KG1 (cell line): ENCODE measurements at places on chromosomes 6 and 20.

GRCh38 chr20:1171461-1172093, 13.2 kb downstream of the TMEM74B start:
- peak; percentile 17 for DNase-seq

DNA sequence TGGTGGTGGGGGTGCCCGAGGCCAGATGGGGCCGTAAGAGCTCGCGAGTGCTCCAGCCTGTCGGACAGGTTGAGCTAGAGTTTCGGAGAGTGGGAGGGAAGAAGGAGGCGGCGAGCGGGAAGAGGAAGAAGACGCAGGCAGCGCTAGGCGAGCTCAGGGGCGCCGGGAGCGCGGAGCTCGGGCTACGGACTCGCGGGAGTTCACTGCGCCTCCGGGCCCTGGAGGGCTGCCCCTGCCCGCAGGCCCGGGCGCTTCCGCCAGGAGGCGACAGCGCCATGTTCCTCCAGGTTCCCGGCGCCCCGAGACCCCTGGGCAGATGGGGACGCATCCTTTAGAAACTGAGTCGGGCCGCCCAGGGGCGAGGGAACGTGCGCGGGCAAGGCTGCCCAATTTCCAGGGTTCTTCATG, 984 bp downstream of the TFAP2C start:
- DNase-seq, result peak; percentile 12

DNA sequence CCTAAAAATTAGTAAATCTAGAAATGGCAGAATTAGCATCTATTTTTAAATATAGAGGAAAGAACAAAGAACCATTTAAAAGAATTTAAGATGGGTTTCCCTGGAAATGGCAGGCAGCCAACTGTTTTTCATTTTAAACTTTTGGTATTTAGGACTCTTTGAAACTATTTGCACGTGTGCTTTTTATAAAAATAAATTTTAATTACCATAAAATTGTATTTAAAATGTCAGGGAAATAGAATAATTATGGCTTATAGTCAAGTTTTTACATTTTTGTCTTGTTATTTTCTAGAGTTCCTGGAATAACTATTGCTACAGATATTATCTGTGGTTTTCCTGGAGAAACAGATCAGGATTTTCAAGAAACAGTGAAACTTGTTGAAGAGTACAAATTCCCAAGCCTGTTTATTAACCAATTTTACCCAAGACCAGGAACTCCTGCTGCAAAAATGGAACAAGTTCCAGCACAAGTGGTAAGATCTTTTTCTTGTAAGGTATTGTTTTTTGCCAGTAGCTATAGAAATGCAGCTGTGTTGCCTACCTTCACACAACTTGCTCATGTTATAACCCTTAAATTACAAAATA, 528.7 kb upstream of the SOX4 start:
- DNase-seq, result no peak

- DNase-seq, result no peak
These were observed 156.8 kb upstream of the SALL4 start for GRCh38 chr20:51959066-51959542.

DNA sequence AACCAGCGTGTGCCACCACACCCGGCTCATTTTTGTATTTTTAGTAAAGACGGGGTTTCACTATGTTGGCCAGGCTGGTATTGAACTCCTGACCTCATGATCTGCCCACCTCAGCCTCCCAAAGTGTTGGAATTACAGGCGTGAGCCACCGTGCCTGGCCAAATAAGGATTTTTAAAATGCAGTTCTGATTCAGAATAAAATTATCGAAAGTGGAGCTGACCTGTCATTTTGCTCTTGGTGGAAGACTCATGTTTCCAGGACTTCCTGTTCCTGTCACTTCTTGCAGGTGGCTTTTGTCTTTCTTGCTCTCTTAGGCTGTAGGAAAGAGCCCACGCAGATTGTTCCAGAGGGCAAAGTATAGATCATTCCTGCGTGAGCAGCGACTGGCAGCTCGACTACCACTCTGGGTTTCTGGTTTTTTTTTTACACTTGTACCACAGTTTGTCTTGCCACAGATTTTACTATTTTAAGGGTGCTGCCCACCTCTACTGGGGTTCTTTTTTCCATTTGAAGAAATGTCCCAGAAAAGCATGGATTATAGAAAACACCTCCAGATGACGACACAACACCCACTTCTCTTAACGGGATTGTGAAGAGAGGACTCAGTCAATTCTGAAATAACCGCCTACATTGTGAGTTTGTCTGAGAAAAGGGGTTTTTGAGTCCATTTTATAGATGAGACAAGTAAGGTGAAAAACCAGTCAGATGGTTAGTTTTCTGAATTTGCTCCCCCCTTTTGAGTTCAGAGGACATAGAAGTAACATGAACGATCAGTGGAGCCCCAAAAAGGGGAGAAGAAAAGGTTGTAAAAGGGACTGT, 7.5 kb downstream of the JARID2 start:
- DNase-seq, result no peak

- no peak for DNase-seq
These were observed 33.1 kb downstream of the FGD2 start for GRCh38 chr6:37038292-37039198.

DNA sequence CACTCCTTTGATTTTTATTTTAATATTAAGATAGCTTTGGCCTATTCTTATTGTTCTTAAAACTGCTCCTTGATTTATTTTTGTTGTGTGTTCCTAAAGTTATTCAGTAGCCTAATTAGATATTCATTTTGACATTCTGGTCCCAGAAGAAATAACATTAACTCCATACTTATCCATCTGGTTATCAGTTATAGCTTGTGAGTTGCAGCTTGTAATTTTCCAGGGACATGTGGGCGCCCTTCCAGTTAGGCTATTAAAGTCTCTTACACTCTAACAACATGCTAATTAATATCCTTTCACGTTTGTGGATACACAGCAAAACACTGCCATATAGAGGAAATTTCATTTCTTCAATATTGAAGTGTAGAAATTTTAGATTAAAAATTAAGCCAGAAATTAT, 987.5 kb downstream of the HACE1 start:
- DNase-seq, result no peak

DNA sequence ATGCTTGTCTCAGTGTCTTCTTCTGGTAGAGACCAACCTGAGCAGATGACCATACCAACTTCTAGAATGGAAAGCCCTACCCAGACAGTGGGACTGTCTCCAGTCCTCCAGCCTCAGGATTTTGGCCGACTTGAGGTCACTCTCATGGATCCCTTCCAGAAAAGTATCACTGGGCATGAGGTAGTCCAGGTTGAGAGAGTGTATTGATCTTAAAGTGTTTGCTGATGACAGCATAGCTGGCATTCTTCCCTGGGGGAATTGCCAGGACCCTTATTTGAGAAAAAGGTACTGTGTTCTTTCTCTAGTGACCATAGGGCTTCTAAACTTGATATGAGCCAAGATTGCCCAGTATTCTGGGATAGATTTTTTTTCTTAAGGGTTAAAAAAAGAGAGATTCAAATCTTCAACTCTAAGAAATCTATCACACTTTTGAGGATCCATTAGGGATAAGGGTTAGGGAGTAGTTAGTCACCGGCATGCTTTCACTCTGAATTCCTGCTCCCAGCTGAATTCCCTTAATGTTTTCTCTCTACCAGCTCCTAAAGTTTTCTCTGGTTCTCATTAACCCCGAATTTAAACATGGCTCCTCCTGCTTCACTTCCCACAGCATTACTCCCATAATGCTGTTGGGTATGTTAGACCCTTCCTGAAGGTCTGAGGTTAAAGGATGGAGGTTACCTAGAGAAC, 73.6 kb upstream of the FLRT3 start:
- no peak for DNase-seq

GRCh38 chr6:108665495-108666196, 104.9 kb downstream of the FOXO3 start:
- DNase-seq, result no peak

DNA sequence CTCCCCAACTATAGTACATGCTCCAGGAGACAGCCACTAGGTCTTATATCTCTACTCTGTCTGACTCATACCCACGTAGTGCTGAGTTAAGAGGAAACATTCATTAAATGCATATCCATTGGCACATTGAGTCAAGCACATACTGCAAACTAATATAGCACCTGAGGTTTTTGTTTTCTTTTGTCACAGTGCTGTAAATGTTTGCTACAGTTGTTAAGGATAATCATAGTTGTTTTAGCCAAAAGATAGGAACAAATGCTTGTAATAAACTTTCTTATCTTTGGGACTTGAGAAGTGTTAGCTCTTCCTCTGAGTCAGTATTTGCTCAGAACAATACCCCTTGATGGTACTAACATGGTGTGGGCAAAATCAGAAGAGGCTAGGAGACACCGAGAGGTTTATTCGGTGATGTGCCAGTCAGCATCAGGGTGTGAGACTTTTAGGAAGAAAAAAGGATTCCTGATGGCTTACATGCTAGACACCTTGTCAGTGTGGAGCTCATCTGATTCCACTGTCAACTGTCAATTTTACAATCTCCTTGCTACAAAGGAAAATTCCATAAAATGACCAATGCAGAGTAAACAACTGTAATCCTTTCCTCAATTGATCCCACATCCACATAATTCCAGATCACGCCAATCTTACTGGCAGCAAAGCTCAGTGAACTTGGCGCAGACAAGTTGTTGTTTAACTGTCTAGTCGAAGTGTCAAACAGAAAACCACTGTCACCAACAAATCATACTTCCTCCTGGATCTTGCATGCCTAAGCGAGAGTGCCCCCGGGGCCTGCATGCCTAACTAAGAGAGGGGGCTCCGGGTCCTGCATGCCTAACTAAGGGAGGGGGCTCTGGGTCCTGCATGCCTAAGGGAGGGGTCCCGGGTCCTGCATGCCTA, 36.1 kb downstream of the ELOVL2 start:
- no peak for DNase-seq

- DNase-seq, result no peak
These were observed 11.0 kb downstream of the SRC start for GRCh38 chr20:37356961-37357371.

DNA sequence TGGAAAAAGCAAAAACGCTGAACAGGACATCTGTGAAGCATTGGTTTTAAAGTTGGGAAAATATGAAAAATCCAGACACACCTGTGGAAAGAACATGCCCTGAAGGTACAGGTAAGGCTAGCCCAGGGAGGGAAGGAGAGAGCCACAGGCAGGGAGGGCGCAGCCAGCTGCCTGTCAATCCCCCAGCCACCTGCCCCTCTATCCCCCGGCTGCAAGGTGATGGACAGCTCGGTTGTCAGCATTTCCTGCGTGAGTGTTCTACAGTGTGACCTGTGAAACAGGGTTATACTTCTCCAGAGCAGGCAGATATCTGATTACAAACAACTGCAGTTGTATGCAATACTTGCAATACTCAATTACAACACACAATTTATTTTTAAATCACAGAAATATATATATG, 358.1 kb downstream of the SMOC2 start:
- no peak for DNase-seq

- DNase-seq, result no peak
These were observed 53.8 kb downstream of the RPP40 start for GRCh38 chr6:4950076-4950475.

DNA sequence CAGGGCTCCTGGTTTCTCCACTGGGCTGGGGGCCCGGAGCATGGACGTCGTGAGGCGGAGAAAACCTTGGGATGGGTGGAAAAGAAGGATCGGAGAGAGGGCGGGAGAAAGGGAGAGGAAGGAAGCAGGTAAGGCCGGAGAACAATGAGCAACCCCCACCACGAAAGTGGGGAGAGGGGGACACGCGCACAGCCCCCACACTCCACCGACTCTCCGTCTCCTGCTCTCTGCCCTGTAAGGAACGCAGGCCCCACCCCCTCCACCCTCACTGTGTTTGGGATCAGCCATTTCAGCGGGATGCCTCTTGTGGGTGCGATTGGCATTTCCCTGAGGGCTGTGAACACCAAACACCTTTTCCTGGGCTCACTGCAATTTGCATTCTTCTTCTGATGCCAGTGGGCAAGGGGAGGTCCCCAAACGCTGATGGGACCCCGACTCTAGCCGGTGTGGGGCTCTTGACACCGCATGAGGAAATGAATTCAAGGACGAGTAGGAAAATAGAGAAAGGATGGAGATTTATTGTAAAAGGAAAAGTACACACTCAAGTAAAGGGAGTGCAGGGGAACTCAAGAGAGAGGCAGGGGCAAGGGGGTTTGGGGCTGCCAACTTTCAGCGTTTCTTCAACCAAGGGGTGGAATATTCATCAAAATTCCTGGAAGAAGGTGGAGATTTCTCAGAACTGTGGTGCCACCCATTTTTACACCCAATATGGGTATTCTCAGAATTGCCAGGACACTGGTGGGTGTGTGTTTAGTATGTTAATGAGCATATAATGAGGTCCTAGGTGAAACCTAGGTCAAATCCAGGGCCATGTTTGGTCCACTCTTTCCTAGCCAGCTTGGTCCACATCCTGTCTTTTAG, 13.1 kb upstream of the RAET1L start:
- no peak for DNase-seq
